ENCODE measurements at places on chromosomes 7 and 10. TPM values are rescaled to one million over a fixed set of nuclear protein-coding genes. Genes with fewer than 3 reads are reported as not detected.

The PLA2G12B gene
- total RNA-seq = not detected

The COL17A1 gene
- total RNA-seq = not detected

The WIPF3 gene
- total RNA-seq = 0.27 TPM

DNA sequence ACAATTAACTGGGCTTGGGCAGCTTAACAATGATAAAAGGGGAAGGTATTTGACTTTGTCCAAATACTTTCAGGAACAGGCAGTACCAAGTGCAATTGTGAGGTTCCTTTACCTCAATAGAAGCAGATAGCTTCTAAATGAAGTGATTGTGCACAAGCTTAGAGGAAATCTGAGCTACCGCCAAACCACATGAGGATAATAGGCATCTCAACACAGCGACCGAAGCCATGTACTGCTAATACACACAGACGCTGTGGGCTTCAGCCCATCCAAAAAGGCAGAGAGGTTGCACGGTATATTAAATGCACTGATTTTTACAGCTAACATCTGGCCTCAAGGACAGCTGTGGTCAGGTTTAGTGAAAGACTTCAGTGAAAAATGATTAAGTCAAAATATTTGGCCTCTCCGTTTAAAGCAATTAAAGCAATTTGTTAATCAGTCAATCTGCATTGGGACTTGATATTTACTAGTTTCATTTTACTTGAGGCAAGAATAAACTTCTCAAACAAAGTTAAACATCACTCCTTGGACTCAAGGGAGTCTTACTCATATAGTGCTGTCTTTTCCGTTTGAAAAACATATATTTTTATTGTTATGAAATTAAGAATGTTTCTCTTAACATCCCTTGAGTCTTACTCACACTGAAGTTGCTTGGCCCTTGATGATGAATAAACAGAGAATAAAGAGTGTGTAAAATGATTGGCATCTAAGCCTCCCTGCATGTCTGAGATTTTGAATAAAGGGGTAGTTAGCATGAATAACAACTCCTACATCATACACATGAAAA lies 306.3 kb downstream of the C7orf25 start:
- no peak for DNase-seq

The CHST15 gene
- total RNA-seq = 27.1 TPM

The TMEM209 gene
- 4.0 TPM for total RNA-seq
